ENCODE measurements at places on chromosomes 16 and 17.

- H3K36me3 ChIP-seq: no peaks in the 10 kb centered on the region
- H3K4me1 ChIP-seq: no peaks in the 10 kb centered on the region
- no peak overlapping the region for H3K27ac ChIP-seq
- no peak overlapping the region for H3K4me3 ChIP-seq
- H3K27me3 ChIP-seq: peaks cover 58% of the 10 kb centered on the region
Measured at GRCh38 chr17:46962374-46962790, 16.7 kb downstream of the RPRML start.

DNA sequence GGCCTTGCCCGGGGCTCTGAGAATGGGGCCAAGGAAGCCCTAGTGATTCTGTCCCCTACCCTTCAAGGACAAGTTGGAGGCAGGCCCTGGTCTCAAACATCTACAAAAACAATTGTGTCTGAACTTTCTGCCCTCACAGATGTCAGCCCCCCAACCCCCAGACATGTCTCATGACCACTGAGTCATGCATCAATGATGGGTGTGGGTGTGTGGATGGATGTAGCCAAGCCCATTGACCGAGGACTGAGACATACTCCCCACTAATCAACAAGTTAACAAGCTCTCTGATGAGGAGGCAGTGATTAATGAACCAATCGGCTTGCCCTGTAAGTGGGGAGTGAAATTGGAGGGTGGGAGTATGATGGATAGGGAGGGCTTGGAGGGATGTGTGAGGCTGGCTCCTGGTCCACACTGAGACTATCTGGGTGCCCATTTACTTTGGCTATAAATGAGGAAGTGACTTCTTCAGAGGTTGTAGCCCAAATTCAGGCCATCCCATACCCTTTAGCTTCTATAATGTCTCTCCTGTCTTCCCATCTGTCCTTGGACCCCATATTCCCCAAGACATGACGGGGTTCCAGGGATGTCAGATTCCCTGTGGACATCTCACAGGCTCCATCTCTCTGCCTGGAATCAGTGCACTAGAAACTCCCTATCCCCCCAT, 97.1 kb upstream of the TMEM97 start:
- H3K4me1 ChIP-seq: no peaks in the 10 kb centered on the region
- no peak overlapping the region for H3K27ac ChIP-seq
- DNase-seq: no peak
- no peak overlapping the region for H3K4me3 ChIP-seq
- H3K36me3 ChIP-seq: no peaks in the 10 kb centered on the region

- no peaks in the 10 kb centered on the region for H3K36me3 ChIP-seq
- H3K4me3 ChIP-seq: no peak overlapping the region
- H3K27ac ChIP-seq: no peak overlapping the region
Measured at GRCh38 chr17:22441776-22442175, 749.5 kb downstream of the KCNJ18 start.

DNA sequence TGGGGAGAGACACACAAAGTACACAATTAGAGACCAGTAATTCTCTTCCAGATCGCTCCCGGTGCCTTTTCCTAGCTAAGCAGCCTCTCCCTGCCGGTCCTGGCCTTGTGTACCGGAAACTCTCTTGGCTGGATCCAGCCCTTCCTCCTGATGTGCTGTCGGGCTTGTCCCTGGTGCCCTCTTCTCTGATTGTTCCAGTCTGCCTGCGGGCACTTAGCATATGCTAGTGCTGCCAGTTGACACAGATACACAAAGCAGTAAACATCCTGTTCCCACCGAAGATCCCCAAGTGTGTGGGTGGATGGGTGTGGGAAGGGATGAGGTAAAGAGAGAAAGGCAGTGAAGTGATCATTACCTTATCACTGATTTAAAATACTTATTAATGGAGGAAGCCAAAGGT, 9.7 kb downstream of the HS3ST3B1 start:
- H3K4me1 ChIP-seq: peaks cover 60% of the 10 kb centered on the region
- H3K27me3 ChIP-seq: no peaks in the 10 kb centered on the region
- peak; percentile 81 for DNase-seq
- H3K36me3 ChIP-seq: peaks cover 32% of the 10 kb centered on the region
- H3K27ac ChIP-seq: peak overlapping the region; percentile 83
- H3K4me3 ChIP-seq: peak overlapping the region; percentile 81

DNA sequence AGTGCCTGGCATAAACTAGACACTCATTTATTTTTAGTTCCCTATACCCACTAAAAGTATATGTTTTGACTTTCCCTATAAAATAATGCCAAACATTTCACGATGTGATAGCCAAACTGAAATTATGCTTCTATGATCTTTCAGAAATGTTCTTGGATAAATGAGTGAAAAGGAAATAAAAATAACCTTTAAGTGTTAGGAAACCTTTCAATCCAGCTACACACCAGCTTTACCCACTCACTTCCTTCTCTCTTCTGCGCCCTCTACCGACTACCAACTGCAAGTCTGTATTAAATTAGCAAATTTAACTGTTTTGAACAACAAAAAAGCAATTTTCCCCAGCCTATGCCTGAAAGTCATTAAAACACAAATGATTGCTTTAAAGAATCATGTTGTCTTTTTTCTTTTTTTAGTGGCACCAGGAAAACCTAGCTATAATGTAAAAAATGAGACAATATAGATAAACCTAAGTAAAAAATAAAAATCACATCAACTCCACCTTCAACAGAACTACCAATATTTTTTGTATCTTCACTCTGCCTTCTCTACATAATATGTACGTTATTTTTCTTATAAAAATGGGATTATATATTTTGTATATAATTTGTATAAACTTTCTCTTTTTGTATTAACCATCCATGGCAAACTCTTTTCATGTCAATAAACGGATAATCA, 13.2 kb upstream of the TMEM100 start:
- peaks cover 12% of the 10 kb centered on the region for H3K27me3 ChIP-seq
- no peaks in the 10 kb centered on the region for H3K36me3 ChIP-seq
- no peak overlapping the region for H3K27ac ChIP-seq
- H3K4me3 ChIP-seq: no peak overlapping the region

GRCh38 chr16:19776565-19776964, 58.5 kb downstream of the IQCK start:
- H3K27ac ChIP-seq: no peak overlapping the region
- peak; percentile 23 for DNase-seq
- no peaks in the 10 kb centered on the region for H3K4me1 ChIP-seq
- no peaks in the 10 kb centered on the region for H3K36me3 ChIP-seq
- H3K27me3 ChIP-seq: no peaks in the 10 kb centered on the region
- H3K4me3 ChIP-seq: no peak overlapping the region

DNA sequence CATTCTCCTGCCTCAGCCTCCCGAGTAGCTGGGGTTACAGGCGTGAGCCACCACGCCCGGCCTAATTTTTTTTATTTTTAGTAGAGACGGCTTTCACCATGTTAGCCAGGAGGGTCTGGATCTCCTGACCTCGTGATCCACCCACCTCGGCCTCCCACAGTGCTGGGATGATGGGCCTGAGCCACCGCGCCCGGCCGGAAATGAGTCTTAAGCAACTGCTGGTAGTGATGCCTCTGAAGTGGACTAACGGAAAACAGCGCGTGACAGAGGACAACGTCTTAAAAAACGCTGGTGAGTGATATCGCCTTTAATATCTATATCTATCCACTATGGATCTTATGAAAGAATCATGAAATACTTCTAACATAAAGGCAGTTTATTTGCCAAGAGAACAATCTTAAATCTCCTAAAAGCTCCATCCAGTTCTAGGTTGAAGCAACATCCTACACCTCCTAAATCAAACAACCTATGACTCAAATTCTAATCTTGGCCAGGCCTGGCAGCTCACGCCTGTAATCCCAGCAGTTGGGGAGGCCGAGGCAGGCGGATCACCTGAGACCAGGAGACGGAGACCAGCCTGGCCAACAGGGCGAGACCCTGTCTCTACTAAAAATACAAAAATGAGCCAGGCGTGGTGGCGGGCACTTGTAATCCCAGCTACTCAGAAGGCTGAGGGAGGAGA, 69.8 kb downstream of the NXN start:
- H3K4me1 ChIP-seq: peaks cover 71% of the 10 kb centered on the region
- peak overlapping the region; percentile 29 for H3K4me3 ChIP-seq
- H3K36me3 ChIP-seq: peaks cover 6% of the 10 kb centered on the region
- H3K27ac ChIP-seq: peak overlapping the region; percentile 97
- no peak for DNase-seq

- H3K27me3 ChIP-seq: no peaks in the 10 kb centered on the region
- no peak for DNase-seq
- no peaks in the 10 kb centered on the region for H3K36me3 ChIP-seq
- H3K4me3 ChIP-seq: no peak overlapping the region
- no peaks in the 10 kb centered on the region for H3K4me1 ChIP-seq
Measured at GRCh38 chr17:34504814-34505484, 74.4 kb upstream of the TMEM132E start.

GRCh38 chr17:60524463-60525327, 1.3 kb downstream of the APPBP2 start:
- DNase-seq: no peak
- H3K27me3 ChIP-seq: no peaks in the 10 kb centered on the region
- H3K27ac ChIP-seq: peak overlapping the region; percentile 95
- peaks cover 40% of the 10 kb centered on the region for H3K4me1 ChIP-seq

GRCh38 chr16:6229186-6229585, 1103.5 kb upstream of the RBFOX1 start:
- H3K36me3 ChIP-seq: no peaks in the 10 kb centered on the region
- H3K27me3 ChIP-seq: no peaks in the 10 kb centered on the region
- no peak for DNase-seq
- no peak overlapping the region for H3K27ac ChIP-seq
- H3K4me3 ChIP-seq: no peak overlapping the region
- H3K4me1 ChIP-seq: no peaks in the 10 kb centered on the region

GRCh38 chr17:81422776-81423697, 27.8 kb downstream of the BAHCC1 start:
- H3K4me3 ChIP-seq: no peak overlapping the region
- H3K4me1 ChIP-seq: peaks cover 58% of the 10 kb centered on the region
- DNase-seq: peak; percentile 93
- no peak overlapping the region for H3K27ac ChIP-seq
- H3K36me3 ChIP-seq: no peaks in the 10 kb centered on the region

DNA sequence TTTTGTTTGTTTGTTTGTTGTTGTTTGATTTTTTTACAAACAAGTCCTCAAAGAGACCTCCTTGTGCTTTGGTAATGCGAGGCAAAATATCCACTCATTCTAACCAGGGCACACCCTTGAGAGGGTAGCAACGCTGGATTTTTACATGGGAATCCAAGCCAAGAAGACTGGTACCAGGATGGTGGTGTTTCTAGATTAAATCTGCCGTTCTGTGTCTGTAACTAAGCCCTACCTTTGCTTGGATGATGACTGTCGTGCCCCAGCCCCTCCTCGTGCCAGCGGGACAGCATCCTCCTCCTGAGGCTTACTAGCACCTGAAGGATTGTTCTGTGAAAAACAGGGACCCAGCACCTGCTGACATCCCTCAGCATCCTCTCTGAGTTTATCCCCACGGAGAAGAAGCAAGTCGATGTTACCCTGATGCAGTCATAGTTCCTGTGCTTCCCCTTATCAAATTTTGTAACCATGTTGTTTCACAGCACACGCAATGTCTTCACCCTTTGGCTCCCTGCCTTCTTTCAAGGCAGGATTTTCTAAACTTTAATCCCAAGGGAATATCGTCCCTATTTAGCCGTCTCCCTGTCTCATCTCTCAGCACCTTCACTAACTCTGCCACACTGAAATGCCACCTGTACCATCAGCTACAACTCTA, 5.1 kb upstream of the HSBP1 start:
- DNase-seq: no peak
- H3K4me1 ChIP-seq: peaks cover 7% of the 10 kb centered on the region
- peaks cover 3% of the 10 kb centered on the region for H3K36me3 ChIP-seq
- H3K4me3 ChIP-seq: peak overlapping the region; percentile 35
- peaks cover 7% of the 10 kb centered on the region for H3K27me3 ChIP-seq
- peak overlapping the region; percentile 74 for H3K27ac ChIP-seq

- no peak overlapping the region for H3K27ac ChIP-seq
- H3K4me3 ChIP-seq: no peak overlapping the region
- H3K36me3 ChIP-seq: no peaks in the 10 kb centered on the region
- H3K4me1 ChIP-seq: no peaks in the 10 kb centered on the region
Measured at GRCh38 chr16:8725513-8726178, 51.2 kb downstream of the ABAT start.

- peak overlapping the region; percentile 96 for H3K27ac ChIP-seq
- H3K4me3 ChIP-seq: peak overlapping the region; percentile 56
- peaks cover 71% of the 10 kb centered on the region for H3K4me1 ChIP-seq
- H3K27me3 ChIP-seq: no peaks in the 10 kb centered on the region
- no peak for DNase-seq
- no peaks in the 10 kb centered on the region for H3K36me3 ChIP-seq
Measured at GRCh38 chr16:82653550-82654511, 27.1 kb downstream of the CDH13 start.

- DNase-seq: no peak
- peaks cover 5% of the 10 kb centered on the region for H3K36me3 ChIP-seq
- peaks cover 7% of the 10 kb centered on the region for H3K27me3 ChIP-seq
- H3K4me3 ChIP-seq: no peak overlapping the region
- no peaks in the 10 kb centered on the region for H3K4me1 ChIP-seq
- H3K27ac ChIP-seq: no peak overlapping the region
Measured at GRCh38 chr17:67050471-67051154, 6.3 kb downstream of the CACNG1 start.

DNA sequence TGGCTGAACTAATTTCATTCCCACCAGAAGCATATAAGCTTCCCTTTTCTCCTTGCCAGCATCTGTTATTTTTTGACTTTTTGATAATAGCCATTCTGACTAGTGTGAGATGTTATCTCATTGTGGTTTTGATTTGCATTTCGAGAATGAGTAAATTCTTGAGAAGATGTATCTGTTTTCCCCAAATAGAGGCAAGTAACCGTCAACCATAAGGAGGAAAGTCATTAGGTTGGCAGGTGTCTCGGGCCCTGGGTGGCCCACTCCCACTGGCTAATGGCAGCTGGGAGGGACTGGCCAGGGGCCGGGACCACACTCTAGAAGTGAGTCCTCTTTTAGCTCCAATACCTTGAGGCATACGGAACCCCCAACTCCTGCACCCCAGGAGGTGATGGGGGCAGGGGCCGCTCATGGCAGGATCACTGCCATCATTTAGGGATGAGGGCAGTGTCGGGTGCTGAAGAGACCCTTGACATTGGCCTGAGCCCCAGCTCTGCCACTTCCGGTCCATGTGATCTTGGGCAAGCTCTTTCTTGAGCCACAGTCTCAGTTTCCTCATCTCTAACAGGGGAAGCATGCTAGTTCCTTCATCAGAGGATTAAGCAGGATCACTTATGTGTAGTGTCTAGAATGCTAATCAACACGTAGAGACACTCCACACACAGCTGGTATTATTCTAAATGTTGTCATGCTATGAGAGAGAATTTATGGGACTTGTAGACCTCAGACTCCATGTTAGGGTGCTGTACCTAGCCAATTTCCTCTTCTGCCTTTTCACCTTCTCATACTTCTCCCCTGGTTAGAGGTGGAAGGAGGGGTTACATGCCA, 44.3 kb downstream of the RGS9 start:
- H3K27me3 ChIP-seq: no peaks in the 10 kb centered on the region
- no peaks in the 10 kb centered on the region for H3K36me3 ChIP-seq
- H3K4me1 ChIP-seq: peaks cover 56% of the 10 kb centered on the region
- H3K27ac ChIP-seq: no peak overlapping the region
- DNase-seq: no peak

- peaks cover 3% of the 10 kb centered on the region for H3K36me3 ChIP-seq
- peak overlapping the region; percentile 80 for H3K4me3 ChIP-seq
- H3K4me1 ChIP-seq: peaks cover 58% of the 10 kb centered on the region
- H3K27me3 ChIP-seq: peaks cover 9% of the 10 kb centered on the region
Measured at GRCh38 chr17:73641826-73642600, 2.2 kb downstream of the SDK2 start.
